ENCODE measurements at places on chromosomes 2 and 18. TPM values are rescaled to one million over a fixed set of nuclear protein-coding genes. Genes with fewer than 3 reads are reported as not detected.

SLC66A2 gene
- 61.3 TPM for total RNA-seq

GLI2 gene
- 9.2 TPM for total RNA-seq

SDC1 gene
- total RNA-seq: 1,059 TPM

SKOR2 gene
- not detected for total RNA-seq

KCNG2 gene
- not detected for total RNA-seq

PER2 gene
- total RNA-seq: 29.8 TPM

GPR39 gene
- total RNA-seq: 12.7 TPM

SLC11A1 gene
- 15.1 TPM for total RNA-seq

All from mucosa of gallbladder (tissue), 1 donor.